Testis (tissue), 5 donors: ENCODE measurements at places on chromosomes 12 and 14. TPM values are rescaled to one million over a fixed set of nuclear protein-coding genes. Genes with fewer than 3 reads are reported as not detected.

Gene PPFIA2
- total RNA-seq, result 10.5 TPM

Gene ABCB9
- total RNA-seq, result 82.8 TPM

Gene TCL1B
- total RNA-seq, result 5.6 TPM

Gene GALNT8
- total RNA-seq, result 16.0 TPM

Gene ANKS1B
- 26.8 TPM for total RNA-seq

GRCh38 chr14:22333422-22334274 lies 255.4 kb downstream of the DAD1 start:
- DNase-seq, result no peak

DNA sequence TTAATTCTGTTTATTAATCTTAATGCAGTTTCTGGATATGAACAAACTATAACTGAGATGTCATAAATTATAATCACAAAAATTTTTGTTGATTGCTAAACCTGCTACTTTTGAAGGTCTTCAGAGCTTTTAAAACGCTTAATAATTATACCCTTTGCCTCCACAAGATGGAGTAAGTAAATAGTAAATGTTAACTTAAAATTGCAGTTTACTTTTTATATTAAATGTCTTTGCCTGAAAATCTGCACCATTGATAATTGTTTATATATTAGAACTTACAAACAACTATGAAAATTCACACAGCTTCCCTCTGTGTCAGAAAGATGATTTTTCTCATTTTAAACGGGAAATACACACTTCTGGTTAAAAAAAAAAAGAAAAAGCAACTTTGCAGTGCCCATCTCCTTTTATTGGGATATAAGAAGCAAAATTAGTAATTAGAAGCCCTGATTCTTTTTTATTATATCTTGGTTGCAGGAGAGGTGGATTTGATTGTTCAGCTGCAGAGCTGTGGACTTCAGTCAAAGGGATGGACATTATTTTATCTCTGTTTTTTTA lies 35.6 kb downstream of the SCFD1 start:
- no peak for DNase-seq

GRCh38 chr14:31205681-31206535 lies 1.7 kb downstream of the HECTD1 start:
- DNase-seq, result no peak

DNA sequence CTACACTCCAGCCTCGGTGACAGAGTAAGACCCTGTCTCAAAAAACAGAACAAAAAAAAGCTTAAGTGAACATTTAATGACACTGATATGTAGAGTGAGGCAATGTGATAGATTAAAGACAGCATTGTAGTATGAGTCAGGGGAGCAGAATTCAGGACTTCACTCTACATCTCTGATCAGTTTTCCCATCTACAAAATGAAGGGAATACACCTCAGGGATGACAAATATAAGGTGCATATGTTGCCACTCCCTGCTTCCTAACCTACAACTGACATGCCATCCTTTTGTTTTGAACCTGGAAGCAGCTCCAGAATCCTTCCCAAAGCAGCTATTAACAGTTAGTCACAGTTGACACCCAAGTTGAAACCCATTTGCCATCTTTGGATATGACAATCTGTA lies 30.9 kb upstream of the STRN3 start:
- no peak for DNase-seq

GRCh38 chr14:90579816-90580215 lies 183.0 kb downstream of the CALM1 start:
- DNase-seq, result no peak

GRCh38 chr12:113064395-113065125 lies 8.0 kb downstream of the DTX1 start:
- DNase-seq, result no peak

DNA sequence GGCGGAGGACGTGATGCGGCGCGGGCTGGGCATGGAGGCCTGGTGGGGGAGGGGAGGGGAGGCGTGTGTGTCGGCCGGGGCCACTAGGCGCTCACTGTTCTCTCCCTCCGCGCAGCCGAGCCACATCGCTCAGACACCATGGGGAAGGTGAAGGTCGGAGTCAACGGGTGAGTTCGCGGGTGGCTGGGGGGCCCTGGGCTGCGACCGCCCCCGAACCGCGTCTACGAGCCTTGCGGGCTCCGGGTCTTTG lies 303 bp downstream of the GAPDH start:
- DNase-seq, result no peak

DNA sequence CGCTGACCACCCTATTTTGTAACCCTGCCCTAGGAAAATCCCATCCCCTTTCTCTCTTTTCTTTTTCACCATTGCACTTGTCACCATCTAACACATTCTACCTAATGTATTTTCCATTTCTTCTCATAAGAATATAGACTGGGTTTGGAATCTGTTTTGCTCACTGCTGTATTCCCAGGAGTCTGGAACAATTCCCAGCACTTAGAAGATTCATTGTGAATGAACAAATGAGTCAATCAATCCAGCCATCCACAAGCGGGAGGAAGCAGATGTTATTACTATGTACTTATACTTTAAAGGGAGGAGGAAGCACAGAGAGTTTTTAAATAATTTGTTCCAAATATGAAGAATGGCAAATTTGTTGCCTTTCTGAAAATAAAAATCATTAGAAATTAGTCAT lies 142.1 kb downstream of the KIF21A start:
- no peak for DNase-seq

- DNase-seq, result peak; percentile 73
Observed at GRCh38 chr12:62834406-62834805, 100.5 kb downstream of the PPM1H start.

DNA sequence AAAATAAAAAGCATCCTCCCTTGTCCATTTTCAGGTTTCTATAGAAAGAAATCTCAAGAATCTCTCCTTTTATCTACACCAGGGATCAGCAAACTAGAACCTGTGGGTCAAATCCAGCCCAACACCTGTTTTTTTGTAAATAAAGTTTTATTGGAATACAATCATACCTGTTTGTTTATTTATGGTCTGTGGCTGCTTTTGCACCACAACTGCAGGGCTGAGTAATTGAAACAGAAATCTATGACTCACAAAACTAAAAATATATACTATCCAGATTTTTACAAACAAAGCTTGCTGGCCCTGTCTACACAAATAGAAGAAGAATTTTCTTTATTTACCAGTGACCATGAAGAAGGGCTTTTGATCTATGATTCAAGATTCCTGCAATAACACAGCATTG lies 95.1 kb upstream of the COCH start:
- no peak for DNase-seq
